CD8-positive, alpha-beta T cell (primary cell): ENCODE measurements at places on chromosomes 11 and 22.

DNA sequence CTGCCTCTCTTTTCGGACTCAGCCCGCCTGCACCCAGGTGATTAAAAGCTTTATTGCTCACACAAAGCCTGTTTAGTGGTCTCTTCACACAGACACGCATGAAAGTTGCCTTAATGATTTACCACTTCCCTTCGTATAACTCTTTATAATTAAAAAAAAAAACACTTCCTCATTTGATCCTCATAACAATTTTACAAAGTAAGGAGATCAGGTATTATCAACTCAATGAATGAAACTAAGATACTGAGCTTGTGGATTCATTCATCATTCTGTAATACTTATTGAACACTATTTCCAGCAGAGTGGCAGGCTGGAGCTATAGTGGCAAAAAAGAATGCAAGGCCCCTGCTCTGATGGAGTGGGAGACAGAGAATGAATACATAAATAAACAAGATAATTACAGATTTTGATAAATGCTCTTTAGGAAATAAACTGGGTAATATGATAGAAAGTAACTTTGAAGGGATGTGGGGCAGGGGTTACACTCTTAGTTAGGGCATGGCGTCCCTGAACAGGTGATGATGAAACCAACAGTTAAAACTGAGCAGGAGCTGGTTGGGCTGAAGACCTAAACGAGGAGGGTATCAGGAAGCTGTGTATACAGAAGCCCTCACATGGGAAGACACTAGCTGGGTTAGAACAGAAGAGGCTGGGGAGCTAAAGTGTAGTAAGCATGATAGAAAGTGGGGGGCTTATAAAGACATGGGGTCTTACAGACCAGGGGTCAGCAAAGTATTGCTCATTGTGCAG, 5.4 kb upstream of the CRTAM start:
- peak; percentile 44 for DNase-seq

- DNase-seq: no peak
These were observed 11.1 kb downstream of the KCNJ4 start for GRCh38 chr22:38443628-38444521.

GRCh38 chr22:19580291-19580890, 56.2 kb upstream of the CLDN5 start:
- DNase-seq: no peak

- no peak for DNase-seq
These were observed 54.6 kb upstream of the SLC22A12 start for GRCh38 chr11:64536396-64536941.

DNA sequence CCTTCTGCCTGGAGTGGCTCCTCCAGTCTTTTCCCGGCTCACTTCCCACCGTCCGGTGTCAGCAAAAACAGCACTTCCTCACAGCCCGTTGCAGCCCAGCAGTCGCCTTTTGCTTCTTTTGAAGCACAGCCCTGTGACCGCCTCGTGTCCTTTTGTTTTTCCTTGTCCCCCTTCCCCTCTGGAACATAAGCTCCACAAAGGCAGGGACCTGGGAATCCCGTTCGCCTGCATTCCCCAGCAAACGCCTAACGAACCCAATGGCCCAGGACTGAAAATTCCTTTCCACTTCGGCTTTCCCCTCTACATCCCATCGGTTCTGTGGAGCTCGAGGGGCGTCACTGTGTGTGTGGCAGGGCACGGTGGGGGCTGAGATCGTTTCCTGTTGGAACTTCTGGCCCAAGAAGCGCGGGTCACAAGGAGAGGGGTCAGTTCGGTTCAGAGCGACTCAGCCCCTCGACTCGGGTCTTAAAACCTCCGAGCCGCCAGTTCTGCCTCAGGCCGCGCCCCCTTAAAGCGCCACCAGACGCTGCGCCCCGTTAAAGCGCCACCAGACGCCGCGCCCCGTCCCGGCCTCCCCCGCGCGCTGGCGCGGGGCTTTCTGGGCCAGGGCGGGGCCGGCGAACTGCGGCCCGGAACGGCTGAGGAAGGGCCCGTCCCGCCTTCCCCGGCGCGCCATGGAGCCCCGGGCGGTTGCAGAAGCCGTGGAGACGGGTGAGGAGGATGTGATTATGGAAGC, 841 bp downstream of the RIC8A start:
- peak; percentile 92 for DNase-seq

GRCh38 chr11:78403781-78404180, 13.8 kb downstream of the GAB2 start:
- no peak for DNase-seq

GRCh38 chr11:112049777-112050176, 24.0 kb downstream of the PIH1D2 start:
- DNase-seq: no peak

DNA sequence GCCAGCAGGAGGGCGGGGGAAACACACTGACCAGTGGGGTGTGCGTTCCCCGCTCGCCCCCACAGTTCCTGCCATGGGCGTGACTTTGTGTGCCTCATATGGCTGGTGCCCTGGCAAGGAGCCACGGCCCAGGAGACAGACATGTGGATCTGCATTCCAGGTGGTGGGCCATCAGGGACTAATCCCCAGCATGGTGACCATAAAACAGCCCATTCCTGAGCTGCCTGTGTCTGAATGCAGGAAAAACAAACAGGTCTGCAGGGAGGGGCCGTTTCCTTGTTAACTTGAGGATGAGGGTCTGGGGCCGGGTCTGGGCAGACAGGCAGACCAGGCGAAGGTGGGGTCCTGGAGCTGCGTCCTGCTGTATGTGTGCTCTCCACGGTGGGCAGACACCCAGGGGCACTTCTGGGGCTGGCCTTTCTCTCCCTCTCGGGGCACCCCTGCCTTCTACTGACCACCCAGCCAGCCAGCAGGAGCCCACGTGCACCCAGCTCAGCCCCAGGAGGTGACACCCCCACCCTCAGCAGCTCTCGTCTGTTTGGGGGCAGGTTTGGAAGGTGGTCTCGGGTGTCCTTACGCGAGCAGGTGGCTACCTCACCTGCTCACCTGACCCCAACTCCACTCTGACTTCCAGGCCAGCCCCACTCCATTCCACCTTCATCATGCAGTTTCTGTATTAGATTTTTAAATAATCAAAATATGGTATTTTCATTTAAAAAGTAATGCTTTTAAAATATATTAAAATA, 120.3 kb downstream of the KCNQ1OT1 start:
- no peak for DNase-seq

- no peak for DNase-seq
These were observed 29.7 kb downstream of the POU2AF3 start for GRCh38 chr11:111327908-111328624.

GRCh38 chr11:48078689-48079088, 98.3 kb downstream of the PTPRJ start:
- DNase-seq: no peak

DNA sequence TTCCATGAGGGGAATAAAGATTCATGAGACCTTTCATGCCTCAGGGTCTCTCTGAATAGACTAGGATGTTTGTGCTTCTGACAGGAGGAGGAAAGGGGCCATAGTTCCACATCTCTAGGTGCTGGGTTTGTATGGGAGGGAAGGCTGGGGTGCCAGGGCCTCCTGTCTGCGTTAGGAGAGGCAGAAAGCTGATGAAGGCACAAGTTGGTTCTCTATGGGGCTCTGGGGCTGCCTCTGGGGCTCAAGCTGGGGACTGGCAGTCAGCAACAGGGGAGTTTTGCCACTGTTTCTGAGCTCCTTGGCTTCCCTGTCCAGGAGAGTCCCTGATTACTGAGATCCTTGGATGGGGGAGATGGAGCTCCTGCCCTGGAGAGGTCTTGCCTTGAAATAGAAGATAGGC, 4.1 kb downstream of the KCNE3 start:
- DNase-seq: no peak

DNA sequence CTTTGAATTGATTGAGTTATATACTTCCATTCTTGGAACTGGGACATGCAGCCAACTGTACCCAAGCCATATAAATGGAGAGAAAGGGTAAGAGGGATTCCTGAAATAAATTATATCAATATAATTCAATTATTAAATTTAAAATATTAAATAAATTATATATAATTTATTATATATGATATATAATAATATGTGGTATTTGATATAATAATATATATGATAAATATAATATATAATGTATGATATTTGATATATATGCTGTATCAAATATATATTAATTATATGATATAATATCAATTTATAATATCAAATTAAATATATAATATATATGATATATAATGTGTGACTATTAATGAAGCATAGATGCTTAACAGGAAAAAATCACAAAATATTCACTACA, 677.0 kb downstream of the NELL1 start:
- no peak for DNase-seq

- DNase-seq: no peak
These were observed 59.4 kb downstream of the BRD1 start for GRCh38 chr22:49768077-49768910.

GRCh38 chr22:26660961-26661578, 3.7 kb downstream of the MIAT start:
- no peak for DNase-seq

DNA sequence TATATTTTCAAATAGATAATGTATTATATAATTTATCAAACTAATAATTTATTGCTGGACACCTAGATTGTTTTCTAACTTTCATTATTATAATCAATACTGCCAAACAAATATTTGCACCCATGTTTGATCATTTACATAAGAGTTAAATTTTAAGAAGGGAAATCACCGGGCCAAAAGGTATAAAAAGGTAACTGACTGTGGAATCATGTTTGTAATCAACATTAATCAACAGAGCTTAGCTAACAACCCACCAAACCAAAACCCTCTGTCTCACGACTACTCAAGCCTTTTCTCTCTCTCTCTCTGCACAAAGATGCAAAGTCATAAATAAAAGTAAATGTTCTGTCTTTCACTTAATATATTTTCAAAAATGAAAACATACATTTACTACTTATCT, 14.8 kb downstream of the LPXN start:
- DNase-seq: no peak

DNA sequence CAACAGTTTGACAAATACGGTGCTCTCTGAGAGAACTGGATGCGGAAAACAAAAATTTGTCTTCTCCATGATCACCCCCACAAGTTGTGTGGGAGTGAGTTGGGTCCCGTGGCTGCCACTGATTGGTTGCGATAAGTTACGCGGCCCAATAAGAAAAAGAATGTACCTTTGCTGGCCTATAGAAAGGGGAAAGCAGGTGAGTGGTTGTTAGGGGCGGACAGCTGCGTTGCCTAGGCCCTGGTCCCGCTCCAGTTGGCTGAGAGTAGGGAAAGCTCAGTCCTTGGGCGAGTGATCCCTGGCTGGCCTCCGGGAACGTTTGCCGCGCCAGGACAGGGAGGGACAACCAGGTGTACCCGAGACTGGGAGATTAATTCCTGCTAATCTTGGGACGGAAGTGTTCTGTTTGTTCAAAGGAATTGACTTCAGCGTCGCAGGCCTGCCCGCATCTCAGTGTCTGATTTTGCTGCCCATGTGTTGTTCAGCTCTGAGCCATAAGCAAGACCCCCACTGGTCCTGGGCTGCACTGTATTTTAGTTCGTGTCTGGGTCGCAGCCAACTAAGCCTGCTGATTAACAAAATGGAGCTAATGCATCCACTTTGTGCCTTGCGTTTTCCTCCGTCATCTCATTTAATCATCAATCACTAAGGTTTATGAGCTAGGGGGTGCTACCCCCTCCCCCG, 773 bp upstream of the SYVN1 start:
- DNase-seq: peak; percentile 71
